Epithelial cell of prostate (primary cell): ENCODE measurements at places on chromosomes 2 and 18.
A peak's percentile ranks its signal among the peaks of the same experiment; 100 is the strongest.

GRCh38 chr2:203918264-203918663 is 18.3 kb upstream of the ICOS start:
- DNase-seq = no peak

GRCh38 chr2:184006998-184007397 is 591.3 kb upstream of the ZNF804A start:
- no peak for DNase-seq

DNA sequence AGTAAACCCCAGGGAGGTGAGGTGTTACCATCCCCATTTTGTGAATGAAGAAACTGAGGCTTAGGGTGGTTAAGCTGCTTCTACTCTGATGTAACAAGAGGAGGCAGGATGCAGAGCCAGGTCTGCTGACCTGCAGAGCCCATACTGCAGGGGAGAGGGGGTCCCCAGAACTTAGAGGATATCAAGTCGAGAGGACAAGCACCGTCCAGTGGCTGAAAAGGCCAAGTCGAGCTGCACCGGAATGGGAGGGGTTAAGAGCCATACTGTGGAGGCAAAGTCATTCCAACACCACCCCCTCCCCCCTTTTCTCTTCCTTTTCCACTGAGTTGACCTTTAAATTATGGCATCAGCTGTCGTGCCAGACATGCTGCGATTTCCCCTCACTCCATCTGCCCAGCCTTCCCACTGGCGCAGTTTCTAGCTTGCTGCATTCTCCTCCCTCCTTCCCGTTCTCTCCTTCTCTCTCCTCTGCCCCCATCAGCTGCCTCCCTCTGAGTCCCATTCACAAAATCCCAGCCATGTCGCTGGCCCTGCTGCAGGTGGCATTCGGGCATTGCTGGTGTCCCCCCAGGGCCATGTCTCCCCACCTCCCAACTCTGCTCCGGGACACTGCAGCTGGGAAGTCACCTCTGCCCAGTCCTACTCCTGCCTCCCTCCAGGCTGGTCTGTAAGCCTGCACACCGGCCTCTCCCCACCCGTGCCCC is 346.9 kb downstream of the DYSF start:
- no peak for DNase-seq

- no peak for DNase-seq
Measured at GRCh38 chr2:162277381-162277780, 34.1 kb upstream of the FAP start.

GRCh38 chr2:204205538-204205937 is 269.0 kb downstream of the ICOS start:
- no peak for DNase-seq

- no peak for DNase-seq
Measured at GRCh38 chr18:59232309-59233016, 12.5 kb downstream of the GRP start.

DNA sequence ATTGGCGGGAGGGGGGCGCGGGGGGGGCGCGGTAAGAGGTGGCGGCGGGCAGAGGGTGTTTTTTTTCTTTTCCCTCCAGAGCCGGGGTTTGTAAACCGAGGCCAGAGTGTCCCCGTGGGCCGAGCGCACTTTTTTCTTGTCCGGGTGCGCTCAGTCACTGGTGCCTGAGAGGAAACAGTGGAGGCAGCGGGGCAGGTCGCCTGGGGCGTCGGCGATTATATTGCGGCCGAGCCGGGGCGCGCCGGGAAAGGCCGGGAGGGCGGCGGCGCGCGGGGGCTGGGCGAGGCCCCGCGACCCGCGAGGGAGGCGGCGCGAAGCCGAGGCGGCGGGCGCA is 275 bp downstream of the HOXD8 start:
- no peak for DNase-seq

DNA sequence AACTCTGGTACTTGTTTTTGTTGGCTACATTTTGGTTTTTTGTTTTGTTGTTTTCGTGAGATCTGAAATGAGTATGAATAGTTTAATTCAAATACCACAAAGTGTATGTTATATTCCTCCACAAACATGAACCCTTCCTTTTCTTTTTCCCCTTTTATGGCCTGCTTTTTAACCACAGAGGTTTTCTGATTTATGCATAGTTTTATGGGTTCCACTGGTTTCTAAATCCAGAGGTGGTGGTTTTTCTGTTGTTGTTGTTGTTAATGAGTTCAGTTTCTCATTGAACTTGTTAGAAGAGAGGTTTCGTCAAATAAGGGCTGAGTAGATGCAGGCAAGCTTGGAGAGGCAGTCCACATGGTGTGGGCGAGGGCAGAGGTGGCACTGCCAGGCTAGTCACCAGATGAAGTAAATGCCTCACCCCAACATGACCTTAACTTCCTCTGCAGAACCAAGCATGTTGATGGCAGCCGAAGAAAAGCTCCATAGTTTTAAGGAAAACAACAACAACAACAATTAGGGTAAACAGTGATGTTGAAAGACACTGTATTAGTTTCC is 72.5 kb downstream of the RIF1 start:
- no peak for DNase-seq

GRCh38 chr18:41681138-41681880 is 273.7 kb upstream of the PIK3C3 start:
- DNase-seq = peak; percentile 12

GRCh38 chr2:64681479-64681967 is 27.8 kb upstream of the SERTAD2 start:
- DNase-seq = no peak

- DNase-seq = no peak
Measured at GRCh38 chr2:25190536-25190935, 22.2 kb upstream of the POMC start.

GRCh38 chr2:68441179-68441993 is 25.7 kb downstream of the FBXO48 start:
- peak; percentile 24 for DNase-seq

GRCh38 chr18:50405582-50406271 is 30.9 kb downstream of the SKA1 start:
- DNase-seq = no peak

DNA sequence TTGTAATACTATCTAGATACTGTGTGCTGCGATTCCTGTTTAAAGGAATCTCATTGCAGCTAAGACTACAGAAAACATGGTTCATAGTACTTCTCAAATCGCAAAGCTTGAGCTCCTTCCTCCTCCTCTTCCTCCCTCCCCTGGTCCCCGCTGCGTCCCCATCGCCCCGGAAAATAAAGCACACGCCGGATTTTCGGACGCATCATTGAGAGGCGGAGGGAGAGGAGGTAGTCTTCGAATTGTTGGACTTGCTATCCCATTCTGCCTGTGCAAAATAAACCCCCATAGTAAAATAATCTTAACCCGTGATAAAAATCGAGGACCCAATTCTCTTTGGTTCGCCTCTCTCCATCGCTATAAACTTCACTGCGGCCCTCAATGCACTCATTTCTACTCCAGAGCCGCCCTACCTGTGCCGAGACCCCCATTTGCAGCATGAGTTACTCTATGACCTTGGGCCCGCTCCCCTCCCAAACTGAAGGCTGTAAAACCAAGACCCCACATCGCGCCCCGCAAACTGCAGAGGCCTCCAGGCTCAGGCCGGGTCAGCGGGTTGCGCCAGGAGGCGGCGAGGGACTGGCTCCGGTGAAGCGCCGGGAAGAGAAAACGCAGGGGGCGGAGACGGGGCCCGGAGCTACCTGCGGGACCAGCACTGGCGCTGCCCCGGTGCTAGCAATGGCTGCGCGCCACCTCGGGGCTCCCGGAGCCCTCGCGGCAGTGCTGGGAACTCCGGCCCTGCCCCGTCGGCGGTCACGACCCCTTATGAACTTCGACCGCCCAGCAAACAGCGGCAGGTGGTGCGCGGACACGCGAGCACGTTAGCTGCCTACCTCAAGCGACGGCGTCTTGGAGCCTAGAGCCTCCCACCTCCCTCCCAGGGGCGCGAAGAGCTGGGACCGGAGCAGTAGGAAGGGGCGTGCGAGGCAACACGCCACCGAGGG is 649 bp downstream of the ESCO1 start:
- DNase-seq = peak; percentile 1

GRCh38 chr18:37505321-37505720 is 60.3 kb downstream of the CELF4 start:
- DNase-seq = no peak

DNA sequence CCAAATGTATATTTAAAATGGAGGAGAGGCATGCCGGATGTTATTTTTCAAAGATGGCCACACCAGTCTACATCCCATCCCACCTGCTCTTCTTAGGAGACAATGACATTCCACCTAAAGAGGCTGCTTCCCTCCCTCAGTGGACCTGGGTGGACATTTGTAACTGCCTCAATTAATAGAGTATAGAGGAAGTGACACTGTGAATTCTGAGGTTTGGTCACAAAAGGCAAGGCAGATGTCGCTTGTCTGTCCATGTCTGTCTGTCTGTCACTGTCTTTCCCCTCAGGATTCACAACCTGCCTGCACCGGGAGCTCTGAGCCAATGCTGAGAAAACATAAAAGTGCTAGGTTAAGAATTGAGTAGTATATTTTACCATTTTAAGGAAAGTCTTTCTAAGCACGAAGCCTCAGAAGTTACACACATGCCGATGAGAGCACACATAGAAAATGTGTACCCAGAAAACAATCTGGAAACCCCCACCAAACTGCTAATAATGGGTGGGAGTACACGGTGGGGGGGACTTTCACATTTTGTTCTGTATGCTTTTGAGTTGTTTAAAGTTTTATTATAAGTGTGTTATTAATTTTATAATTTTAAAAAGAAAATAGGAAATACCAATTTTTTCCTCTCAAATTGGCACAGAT is 21.0 kb downstream of the MIB1 start:
- DNase-seq = no peak

GRCh38 chr2:28656937-28657615 is 94.6 kb upstream of the PPP1CB start:
- DNase-seq = peak; percentile 66

GRCh38 chr2:120440521-120441350 is 94.8 kb downstream of the INHBB start:
- no peak for DNase-seq

- no peak for DNase-seq
Measured at GRCh38 chr2:8296306-8296705, 385.6 kb upstream of the ID2 start.

GRCh38 chr18:8406186-8406867 is 202.9 kb upstream of the RAB12 start:
- DNase-seq = no peak

- no peak for DNase-seq
Measured at GRCh38 chr18:12423393-12423792, 15.7 kb downstream of the PRELID3A start.

DNA sequence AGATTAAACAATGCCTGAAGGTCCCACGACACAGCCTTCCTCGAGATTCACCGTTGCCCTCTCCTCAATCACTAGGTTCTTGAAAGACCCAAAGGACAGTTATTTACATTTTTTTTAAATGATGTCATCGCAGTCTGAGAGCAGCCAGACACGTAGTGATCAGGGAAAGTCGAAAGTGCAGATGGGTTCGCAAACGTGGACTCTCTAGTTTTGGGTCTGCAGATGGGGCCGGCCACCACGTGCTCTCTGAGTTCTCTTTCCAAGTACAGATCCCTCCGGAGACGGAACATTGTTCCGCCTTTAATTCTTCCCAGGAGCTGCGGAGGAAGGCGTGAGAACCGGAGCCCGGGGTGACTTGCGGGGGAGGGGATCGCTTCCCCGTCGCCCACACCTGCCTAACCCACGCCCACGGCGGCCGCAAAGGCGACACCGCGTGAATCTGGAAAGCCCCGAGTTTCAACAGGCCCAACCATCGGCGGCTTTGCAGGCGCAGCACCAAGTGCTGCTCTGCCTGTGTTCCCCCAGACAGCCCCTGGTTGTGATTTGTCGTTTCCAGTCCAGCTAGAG is 54.3 kb downstream of the PKDCC start:
- DNase-seq = no peak

DNA sequence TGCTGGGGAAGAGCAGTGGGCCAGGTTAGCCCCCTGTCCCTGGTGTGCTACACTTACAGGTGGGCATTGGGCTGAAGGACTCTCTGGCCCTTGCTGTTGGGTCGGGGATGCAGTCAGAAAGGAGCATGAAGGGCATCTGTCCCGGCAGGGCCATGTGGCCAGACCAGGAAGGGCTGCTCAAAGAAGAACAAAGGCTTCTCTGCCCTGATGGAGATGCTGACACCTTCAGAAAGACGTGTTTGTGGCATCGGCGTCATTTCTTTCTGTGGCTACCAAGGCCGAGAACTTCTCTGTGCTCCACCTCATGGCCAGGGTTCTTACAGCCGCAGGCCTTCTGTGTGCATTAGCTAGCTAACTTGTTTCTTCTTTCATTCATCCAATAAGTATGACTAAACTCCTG is 239.1 kb downstream of the FAM210A start:
- no peak for DNase-seq

DNA sequence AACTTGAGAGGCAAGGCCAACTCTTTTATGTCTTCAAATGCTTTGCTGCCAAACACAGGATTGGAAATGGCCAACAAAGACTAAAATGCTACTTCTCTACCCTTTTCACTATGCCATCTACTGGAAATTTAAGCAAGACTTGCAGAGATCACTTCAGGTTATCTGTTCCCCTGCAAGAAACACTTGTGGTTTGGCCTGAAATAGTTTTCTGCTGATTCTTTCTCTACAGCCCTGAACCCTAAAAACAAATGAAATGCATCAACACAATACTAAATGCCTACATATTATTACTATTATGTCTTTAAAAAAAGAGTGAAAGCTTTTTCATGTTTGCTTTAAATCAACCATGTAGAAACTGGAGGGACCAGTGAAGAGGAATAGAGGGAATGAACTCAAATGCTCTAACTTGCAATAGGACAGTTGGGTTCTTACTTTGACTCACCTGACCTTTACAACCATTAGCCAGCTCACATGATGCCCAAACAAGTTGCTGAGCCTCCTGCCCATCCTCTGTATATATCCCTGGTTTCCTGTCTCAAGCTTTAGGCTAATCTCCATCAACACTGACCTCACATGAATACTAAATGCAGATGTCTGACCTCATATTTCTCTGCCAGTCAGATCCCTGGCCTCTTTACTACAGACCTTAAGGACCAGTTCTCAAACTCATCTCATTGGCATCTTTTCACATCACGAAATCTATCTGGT is 17.5 kb upstream of the ADAM17 start:
- no peak for DNase-seq

DNA sequence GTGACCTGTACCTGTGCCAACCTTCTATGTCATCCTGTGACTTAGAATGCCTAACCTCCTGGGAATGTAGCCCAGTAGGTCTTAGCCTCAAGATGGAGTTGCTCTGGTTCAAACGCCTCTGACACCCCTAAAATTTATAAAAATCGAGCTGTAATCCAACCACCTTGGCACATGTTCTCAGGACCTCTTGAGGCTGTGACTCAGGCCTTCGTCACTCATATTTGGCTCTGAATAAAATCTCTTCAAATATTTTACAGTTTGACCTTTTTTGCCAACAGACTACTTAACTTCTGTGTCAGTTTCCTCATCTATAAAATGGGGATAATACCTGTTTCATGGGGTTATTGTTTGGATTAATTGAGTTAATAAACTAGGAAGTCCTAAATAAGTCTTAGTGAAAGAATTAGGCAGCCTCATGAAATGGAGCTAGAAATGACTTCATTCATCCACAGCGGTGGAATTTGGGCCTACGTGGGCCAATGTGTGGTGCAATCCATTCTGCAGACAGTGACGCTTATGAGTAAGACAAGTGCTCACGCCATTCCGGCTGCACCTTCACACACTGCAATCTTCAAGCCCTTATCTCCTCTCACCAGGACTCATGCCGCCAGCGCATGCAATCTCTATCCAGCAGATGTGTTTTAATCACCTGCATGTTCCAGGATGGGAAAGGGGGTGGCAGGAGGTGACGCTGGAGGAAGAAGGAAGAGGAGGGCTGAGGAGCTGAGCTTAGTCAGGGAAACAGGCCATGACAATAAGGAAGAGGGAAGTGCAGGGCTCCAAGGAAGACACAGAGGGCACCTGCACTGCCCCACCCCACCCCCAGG is 2.0 kb upstream of the UBE2F start:
- DNase-seq = no peak
